Stimulated activated CD4-positive, alpha-beta T cell treated with anti-CD3 and anti-CD28 coated beads, Interleukin-4, amount 100 ng/mL, for 4 hours (primary cell): ENCODE measurements at places on chromosomes 3 and 15.

GRCh38 chr3:143633816-143634215, 214.5 kb downstream of the SLC9A9 start:
- no peak for DNase-seq

DNA sequence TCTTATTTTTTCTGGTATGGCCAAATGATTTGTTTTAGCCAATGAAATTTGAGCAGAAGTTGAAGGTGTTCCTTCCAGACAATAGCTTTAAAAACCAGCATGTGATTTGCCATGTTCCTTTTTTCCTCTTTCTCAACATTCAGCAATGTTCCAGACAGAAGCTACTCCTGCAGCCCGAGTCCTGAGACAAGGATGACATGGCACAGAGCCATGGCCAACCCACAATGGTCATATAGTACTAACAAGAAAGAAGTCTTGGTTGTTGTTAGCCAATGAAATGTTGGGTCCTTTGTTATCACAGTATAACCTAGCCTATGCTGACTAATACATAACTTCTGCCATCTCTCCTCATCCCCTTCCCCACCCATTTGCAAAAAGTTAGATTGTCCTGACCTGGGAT, 211.1 kb upstream of the STT3B start:
- DNase-seq, result no peak

GRCh38 chr15:38074029-38074428, 139.6 kb downstream of the TMCO5A start:
- no peak for DNase-seq

DNA sequence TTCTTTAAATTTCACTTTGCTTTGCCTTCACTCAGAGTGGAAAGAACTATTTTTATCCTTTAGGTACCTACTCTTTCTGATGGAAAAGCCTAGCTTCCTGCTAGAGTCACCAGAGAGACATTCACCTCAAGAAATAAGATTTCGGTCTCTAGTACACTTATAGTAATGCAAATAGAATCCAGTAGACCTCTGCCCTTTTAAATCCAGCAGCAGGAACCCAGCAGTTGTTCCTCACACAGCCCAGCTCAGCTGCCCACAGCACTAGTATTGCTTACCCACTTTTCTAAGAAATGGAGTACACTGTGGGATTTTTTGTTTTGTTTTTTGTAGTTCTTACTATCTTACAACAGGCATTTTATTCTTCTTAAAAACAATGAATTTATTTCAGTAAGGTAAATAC, 497.0 kb upstream of the CCDC54 start:
- no peak for DNase-seq

GRCh38 chr15:93241696-93242585, 152.9 kb upstream of the RGMA start:
- DNase-seq, result no peak

- no peak for DNase-seq
These were observed 69.1 kb upstream of the MAGI1 start for GRCh38 chr3:66107855-66108254.

GRCh38 chr3:42705962-42706585, 3.5 kb upstream of the HHATL start:
- DNase-seq, result no peak

GRCh38 chr15:62625429-62626033, 417.0 kb upstream of the TPM1 start:
- no peak for DNase-seq

GRCh38 chr3:111324645-111325044, 217.4 kb upstream of the CD96 start:
- DNase-seq, result no peak

DNA sequence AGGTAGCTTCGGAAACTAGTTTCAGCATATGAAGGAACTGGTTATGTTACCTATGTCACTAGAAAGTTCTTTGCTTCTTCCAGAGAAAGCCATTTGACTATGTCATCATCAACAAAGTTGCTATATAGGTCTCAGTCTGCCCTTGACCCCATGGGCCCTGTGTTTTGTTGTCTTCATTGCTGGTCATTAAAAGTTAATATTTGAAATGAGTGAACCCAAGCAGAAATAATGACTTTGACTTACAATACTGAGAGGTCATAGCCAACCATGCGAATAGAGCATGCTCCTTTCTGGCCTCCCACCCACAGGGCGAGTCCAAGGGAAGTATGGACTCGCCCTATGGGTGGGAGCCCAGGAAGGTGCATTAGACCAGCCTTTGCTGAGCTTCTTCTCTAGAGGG, 40.9 kb downstream of the APH1B start:
- DNase-seq, result no peak

DNA sequence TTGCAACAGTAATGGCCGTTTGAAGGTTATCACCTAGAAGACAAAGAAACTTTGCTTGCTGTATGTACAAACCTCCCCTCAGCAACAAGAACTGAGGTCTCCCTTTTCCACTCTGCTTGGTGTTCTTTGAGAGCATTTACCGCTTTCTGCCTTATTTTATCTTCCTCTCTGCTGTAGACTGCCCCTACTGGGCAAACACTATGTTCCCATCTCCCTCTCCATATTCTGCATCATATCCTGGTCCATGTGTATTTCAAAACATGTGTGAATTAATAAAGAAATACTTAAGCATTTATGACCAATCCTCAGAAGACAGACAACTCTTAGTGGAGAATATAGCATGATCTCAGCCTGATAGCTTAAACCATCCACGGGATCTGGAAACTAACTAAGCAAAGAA, 64.4 kb downstream of the ATP13A5 start:
- DNase-seq, result no peak

GRCh38 chr3:95351158-95351557, 1288.3 kb downstream of the NSUN3 start:
- no peak for DNase-seq

DNA sequence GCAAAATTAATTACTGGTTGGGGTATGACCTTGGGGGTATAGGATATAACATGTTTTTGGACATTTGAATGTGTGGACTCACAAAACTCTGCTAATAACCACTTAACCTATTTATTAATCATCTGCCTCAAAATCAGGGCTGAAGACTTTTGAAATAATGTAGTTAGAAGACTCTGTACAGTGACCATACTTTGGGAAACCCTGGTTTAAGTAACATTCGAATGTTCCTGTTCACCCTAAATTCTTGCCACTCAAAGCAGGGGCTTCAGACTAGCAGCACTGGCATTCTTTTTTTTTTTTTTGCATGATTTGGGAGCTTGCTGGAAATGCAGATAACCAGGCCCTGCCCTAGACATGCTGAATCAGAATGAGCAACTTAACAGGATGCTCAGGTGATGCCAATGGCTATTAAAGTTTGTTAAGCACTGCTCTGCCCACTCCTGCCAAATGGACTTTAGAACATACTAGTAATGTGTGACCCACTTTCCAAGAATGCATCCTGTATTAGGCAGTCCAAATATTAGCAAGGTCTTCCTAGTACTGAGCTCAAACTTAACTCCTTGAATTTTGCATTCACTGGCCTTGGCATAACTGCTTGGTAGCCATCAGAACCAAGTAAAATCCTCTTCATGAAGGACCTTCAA, 12.7 kb upstream of the ST3GAL6 start:
- no peak for DNase-seq

- no peak for DNase-seq
These were observed 35.5 kb downstream of the MRAS start for GRCh38 chr3:138383715-138384465.

GRCh38 chr15:71291723-71292122, 176.5 kb downstream of the THSD4 start:
- no peak for DNase-seq
